ENCODE measurements at places on chromosomes 12 and 14. TPM values are rescaled to one million over a fixed set of nuclear protein-coding genes. Genes with fewer than 3 reads are reported as not detected.
A peak's percentile ranks its signal among the peaks of the same experiment; 100 is the strongest.

DNA sequence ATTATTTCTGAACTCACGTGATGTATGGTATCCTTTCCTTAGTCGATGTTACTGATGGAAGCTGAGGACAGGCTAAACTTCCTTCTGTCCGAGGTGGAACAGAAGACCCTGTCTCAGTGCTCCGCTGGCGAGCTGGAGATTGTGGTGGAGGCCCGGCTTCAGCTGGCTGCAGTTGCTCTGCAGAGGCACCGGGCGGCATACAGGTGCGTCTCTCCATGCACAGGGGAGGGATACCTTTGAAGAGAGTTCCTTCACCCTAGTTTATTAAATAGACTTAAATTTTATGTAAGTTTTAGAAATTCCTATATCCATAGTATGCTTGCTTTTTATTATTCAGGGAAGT, 186.7 kb upstream of the NEDD1 start:
- no peak for DNase-seq

DNA sequence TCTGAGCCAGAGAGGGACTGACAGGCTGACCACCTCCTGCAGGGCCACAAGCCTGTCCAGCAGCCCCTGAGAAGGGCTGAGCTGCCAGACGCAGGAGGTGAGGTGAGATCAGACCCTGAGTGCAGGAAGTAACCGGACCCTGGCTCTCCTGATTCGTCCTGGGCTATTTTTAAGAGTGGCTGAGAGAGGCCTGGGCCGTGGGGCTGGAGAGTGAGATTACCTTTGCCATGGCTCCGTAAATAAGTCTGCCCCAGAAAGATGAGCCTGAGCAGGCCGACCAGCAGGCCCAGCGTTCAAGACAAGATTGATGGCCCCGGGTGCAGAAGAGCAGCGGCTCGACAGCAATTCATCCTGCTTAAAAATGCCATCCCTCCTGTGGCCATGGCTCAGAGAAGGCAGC, 54.2 kb downstream of the SPTB start:
- DNase-seq: no peak

DNA sequence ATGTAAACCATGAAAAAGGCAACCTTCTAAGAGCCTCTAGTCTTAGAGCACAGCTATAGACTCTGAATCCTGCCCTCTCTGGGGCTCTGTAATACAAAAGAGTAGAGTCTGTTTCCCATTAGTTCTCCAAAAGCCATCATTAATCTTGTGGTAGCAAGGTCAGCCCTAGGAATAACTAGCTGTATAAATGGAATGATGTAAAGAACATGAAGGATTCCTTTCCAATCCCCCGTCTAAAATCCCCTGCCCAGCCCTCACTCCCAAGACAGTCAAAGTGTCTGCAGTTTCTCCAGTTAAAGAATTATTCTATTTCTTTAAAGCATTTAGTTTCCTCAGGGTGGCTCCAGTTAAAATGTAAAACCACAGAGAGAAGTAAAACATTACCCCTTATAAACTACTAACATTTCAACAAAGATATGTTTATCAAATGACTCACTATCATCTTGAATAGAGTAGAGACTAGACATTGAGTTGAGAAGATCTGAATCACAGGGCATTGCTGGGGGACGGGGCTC, 104.2 kb downstream of the ST8SIA1 start:
- DNase-seq: no peak

DNA sequence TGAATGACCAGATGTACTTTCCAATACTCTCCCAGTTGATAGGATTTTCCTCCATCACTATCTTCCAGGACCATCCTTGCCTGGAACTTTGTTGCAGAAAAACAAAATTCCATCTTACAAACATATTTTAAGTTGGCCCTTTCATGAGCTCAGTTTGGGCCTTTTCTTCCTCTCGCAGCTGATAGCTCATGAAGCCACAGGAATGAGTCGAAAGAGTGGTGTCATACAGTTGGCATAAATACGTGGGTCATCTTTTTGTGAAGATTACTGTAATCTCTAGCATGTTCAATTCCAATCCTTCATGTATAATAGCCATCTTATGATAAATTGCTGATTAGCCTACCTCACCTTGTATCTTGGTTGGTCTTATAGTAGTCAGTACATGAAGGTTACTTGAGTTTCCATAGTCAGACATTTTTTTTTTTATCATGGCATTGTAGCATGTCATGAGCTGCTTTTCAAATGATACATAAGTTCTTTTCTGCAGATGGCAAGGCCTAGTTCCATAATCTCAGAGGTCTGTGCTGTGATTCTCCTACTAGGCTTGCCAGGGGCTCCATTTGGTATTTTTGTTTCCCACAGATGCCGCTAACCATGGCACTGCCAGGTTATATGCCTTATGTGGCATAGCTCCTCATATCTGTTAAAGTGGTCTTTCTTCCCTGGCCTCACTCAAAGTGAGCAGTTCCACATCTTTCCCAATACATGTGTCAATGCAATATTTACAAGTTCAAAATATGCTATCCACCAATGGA, 380.6 kb upstream of the DCN start:
- no peak for DNase-seq

DNA sequence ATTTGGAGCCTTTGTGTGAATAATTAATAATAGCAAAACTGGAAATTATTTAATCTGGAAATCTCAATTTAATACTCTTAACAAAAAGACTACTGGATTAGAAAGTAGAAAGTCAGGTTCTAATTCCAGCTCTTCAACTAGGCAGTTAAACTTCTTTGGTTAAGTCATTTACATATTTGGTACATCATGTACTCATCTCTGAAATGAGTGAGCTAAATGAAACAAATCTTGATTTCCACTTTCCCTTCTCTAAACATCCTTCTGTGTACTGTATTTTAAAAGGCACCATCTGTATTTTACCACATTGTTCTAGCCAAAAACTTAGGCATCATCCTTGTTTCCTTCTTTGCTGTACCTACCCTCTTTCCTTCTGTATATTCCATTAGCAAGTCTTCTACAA, 26.9 kb downstream of the CRADD start:
- DNase-seq: no peak

GRCh38 chr12:105935981-105936380, 202.8 kb downstream of the NUAK1 start:
- no peak for DNase-seq

DNA sequence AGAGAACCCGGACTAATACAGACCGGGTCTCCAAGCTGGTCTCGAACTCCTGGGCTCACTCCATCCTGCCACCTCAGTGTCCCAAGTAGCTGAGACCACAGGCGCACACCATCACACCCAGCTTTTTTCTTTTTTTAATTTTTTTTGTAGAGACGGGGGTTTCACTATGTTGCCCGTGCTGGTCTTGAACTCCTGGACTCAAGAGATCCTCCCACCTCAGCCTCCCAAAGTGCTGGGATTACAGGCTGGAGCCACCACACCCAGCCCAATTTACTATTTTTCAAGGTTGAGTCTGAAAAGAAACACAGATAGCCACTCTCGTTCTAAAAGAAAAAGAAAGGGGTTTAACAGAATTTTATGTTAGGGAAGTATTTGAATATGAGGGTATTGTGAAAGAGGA, 1.8 kb downstream of the ERO1A start:
- DNase-seq: no peak

DNA sequence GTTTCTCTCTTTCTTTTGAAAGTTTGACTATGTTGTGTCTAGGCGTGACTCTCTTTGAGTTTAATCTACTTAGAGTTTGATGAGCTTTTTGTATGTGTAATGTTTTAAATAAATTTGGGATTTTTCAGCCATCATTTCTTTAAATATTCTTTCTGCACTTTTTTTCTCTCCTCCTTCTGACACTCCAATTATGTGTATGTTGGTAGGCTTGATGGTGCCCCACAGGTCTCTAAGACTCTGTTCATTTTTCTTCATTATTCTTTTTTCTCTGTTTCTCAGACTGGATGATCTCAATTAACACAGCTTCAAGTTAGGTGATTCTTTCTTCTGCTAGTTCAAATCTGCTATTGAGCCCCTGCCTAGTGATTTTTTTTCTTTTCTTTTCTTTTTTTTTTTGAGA, 14.5 kb upstream of the CCND2 start:
- DNase-seq: no peak

DNA sequence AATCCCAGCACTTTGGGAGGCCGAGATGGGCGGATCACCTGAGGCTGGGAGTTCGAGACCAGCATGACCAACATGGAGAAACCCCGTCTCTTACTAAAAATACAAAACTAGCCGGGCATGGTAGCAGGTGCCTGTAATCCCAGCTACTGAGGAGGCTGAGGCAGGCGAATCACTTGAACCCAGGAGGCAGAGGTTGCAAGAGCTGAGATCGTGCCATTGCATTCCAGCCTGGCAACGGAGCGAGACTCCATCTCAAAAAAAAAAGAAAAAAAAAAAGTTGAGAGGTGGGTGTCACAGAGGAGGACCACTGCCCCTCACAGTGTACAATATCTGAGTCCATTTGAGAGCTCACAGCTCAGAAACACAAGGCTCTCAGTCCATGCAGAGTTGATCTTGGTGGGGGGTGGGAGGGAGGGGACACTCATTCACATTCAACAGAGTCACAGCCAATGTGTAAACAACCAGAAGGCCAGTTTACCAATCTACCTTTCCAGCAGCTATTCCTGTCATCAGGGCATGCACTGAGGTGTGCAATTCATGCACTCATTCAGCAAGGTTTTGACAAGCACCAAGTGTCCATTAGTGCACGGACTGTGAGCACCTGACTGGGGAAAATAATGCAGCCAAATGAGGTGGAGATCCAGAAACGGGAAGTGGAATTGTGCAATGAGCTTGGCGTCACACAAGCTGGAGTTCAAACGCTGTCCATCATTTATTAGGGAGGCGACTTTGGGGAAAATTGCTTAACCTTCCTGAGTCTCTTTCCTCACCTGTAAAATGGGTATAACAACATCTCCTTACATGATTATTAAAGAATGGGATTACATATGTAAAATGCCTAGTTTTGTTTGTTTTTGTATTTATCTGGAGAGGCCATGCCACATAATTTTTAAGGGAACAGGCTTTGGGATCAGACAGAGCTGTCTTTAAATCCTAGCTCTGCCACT, 4.4 kb upstream of the EIF5 start:
- DNase-seq: no peak

DNA sequence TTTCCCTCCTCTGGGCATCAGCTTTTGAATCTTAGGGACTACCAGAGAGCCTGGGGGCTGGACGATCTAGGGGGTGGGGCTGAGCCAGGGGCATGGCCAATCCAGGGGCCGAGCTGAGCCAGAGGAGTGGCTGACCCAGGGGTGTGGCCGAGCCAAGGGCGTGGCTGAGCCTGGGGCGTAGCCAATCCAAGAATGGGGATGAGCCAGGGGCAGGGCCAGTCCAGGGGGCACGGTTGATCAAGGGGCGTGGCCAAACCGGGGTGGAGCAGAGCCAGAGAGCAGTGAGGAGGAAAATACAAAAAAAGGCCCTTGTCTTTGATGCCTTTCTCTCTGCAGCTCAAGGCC, 219.3 kb upstream of the NOS1 start:
- DNase-seq: no peak

DNA sequence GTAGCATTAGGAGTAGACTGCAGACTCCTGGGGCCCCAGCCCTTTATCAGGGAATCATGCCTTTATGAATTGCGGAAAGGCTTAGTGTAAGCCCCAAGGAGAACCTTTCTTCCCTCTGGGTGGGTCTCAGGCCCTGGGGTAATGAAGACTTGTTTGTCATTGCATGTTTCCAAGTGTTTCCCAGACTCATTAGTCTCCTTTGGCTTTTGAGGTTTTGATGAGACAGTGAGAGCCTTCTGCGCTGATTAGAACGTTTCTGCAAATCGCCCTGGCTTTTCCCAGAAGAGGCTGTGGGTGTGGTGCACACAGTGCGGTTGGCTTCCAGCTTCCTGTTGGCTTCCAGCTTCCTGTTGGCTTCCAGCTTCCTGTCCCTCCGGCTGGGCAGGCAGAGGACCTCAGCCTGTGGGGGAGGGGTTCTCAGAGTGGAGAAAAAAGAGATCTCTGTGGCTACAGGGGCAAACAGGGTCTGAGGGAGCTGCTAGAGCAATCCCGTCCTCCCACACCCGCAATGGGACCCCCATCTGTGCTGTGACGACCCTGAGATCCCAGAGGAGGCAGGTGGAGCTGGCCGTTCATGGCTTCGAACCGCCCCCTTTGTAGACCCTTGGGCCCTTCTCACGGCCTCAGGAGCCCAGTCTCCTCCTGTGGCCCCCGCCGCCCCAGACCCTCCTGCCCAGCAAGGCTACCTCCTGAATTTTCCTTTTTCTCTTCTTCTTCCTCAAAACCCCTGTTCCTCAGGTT, 42.1 kb downstream of the GPR68 start:
- no peak for DNase-seq

DNA sequence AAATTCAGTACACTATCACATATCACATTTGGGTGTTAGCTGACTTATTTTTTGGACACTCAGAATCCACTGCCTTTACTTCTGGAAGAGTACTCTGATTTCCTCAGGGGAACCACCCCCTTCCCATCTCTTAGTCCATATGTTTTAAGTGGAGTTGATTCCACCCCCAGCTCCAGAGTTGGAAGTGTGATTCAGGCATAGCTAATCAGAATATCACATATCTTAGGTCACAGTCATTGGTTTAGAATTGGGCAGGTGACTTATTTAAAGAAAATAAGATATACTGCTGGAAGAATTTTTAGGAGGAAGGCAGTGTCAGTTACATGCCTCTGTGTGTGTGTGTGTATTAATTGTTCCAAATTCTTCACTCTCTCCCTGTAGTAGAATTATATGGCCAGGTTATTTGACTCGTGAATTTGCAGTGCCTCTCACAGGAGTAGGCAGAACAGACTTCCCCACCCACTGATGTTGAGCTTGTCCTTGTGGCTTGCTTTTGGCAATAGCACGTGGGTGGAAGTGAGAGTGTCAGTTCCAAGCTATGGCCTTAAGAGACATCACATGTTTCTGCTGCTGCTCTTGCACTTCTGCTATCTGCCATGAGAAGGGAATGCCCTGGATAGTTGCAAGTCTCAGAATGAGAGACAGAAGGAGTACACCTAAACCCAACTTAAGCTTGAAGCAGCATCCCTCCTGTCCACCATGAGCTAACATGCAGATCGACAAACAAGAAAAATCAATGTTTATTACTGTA, 6.4 kb upstream of the GAS2L3 start:
- DNase-seq: peak; percentile 71

The E2F7 gene
- 26.1 TPM for total RNA-seq

The KLRK1 gene
- total RNA-seq: 1.2 TPM

The PZP gene
- not detected for total RNA-seq

The NXPH4 gene
- total RNA-seq: 0.26 TPM

The MAP3K9 gene
- total RNA-seq: 7.9 TPM

The ENDOU gene
- total RNA-seq: not detected

The SLCO1A2 gene
- total RNA-seq: not detected

The RDH16 gene
- total RNA-seq: not detected

The ACVRL1 gene
- total RNA-seq: 0.29 TPM
